Posterior vena cava (tissue), 2 donors: ENCODE measurements at places on chromosomes 2 and 18. TPM values are rescaled to one million over a fixed set of nuclear protein-coding genes. Genes with fewer than 3 reads are reported as not detected.
A peak's percentile ranks its signal among the peaks of the same experiment; 100 is the strongest.

DNA sequence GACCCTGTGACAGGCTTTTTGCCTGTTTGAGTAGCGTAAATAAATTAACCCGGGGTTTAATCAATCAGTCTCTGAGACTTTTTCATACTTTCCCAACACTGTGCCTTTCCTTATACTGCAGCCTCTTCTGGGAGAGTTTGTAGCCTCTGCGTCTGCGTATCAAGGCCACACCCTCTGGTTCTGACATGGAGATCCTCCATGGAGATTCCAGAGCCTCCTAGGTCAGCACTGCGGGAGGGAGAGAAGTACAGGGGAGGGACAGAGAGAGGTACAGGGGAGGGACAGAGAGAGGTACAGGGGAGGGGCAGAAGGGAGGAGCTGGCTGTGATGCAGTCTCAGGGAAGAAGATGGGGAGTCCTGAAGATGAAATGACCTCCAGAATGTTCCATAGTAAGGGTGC lies 166.0 kb downstream of the ARL4C start:
- DNase-seq, result no peak

GRCh38 chr2:72117029-72117428 lies 30.6 kb downstream of the CYP26B1 start:
- peak; percentile 74 for DNase-seq

DNA sequence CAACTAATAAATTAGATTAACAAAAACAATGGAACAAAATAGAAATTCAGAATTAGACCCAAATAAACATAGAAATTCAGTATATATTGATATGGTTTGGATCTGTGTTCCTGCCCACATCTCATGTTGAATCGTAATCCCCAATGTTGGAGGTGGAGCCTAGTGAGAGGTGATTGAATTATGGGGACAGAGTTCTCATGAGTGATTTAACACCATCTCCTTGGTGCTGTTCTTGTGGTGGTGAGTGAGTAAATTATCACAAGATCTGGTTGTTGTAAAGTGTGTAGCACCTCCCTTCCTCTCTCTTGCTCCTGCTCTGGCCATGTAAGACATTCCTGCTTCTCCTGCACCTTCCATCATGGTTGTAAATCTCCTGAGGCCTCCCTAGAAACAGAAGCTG lies 16.6 kb upstream of the B4GALT6 start:
- no peak for DNase-seq

GRCh38 chr2:176753752-176754474 lies 458.7 kb upstream of the HNRNPA3 start:
- DNase-seq, result no peak

GRCh38 chr2:221618007-221618406 lies 45.9 kb upstream of the EPHA4 start:
- no peak for DNase-seq

- DNase-seq, result no peak
Observed at GRCh38 chr18:5874336-5874735, 21.0 kb downstream of the TMEM200C start.

DNA sequence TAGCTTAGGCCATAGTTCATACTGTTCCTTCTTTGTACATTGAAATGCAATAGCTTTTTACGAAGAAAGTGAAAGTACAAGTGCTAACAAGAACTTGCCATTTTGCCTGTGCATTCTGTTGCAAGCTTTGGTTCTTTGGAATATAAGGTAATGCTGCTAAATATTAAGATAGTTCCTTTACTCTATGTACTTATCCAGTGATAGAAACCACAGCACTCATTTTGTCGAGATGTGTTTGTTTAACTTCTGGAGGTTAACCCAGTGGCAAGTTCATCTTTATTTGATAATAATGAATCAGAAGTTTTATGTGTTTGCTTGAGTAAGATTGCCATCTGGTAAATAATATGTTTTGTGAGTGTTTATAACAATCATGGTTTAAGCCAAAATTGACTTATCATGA lies 373.1 kb upstream of the FANCL start:
- DNase-seq, result no peak

GRCh38 chr2:173021939-173022371 lies 53.7 kb upstream of the MAP3K20 start:
- no peak for DNase-seq

- DNase-seq, result no peak
Observed at GRCh38 chr2:161381546-161381945, 34.6 kb upstream of the TBR1 start.

DNA sequence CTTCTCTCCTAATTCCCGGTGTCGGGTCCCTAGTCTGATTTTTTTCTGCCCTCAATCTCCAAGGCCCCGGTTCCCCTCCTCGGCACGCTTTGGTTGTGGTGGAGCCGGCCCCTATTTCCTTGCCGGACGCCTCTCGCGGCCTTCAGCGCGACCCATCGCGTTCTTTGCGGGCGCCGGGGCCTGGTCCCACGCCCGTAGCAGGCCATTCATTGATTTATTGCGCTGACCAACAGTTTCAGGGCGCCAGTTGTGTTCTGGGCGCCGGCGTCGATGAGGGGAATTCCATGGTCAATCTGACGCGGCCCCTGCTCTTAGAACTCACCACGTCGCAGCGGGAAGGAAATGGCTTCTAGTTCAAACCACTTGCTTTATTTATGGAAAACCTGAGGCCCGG lies 396 bp downstream of the CNOT9 start:
- peak; percentile 85 for DNase-seq

- no peak for DNase-seq
Observed at GRCh38 chr2:119681868-119682220, 2.8 kb downstream of the TMEM177 start.

- no peak for DNase-seq
Observed at GRCh38 chr2:37934591-37935513, 9.8 kb downstream of the RMDN2 start.

- no peak for DNase-seq
Observed at GRCh38 chr2:227036527-227036926, 127.5 kb downstream of the COL4A4 start.

- no peak for DNase-seq
Observed at GRCh38 chr2:152950126-152950525, 231.7 kb downstream of the ARL6IP6 start.

DNA sequence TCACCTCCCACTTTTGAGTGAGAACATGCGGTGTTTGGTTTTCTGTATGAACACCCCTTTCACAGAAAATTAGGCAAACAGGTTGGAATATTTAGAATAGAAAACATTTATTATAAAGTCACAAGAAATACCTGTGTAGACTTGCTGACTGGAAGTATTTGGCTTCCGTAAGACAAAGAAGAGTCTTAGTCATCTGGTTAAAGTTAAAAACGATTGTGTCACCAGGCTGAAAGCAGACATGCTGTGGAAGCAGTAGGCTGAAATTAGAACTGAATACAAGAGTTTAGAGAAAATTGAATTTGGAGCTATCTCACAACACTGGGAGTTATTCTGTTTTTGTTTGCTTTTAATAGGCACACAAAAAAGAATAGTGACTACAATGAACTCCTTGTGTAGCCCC lies 16.2 kb upstream of the CLASP1 start:
- DNase-seq, result no peak

DNA sequence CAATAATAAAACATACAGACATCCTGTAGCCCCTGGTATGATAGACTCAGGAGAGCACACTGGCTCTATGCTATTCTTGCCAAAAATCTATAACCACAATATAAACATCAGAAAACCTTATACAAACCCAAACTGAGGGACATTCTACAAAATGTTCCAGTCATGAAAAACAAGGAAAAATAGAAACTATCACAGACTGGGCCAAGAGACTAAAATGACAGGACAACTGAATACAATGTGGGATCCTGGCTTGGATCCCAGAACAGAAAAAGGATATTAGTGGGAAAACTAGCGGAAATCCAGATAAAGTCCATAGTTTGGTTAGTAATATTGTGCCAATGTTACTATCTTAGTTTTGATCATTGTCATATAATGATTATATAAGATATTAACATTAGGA lies 29.6 kb upstream of the EPAS1 start:
- no peak for DNase-seq

DNA sequence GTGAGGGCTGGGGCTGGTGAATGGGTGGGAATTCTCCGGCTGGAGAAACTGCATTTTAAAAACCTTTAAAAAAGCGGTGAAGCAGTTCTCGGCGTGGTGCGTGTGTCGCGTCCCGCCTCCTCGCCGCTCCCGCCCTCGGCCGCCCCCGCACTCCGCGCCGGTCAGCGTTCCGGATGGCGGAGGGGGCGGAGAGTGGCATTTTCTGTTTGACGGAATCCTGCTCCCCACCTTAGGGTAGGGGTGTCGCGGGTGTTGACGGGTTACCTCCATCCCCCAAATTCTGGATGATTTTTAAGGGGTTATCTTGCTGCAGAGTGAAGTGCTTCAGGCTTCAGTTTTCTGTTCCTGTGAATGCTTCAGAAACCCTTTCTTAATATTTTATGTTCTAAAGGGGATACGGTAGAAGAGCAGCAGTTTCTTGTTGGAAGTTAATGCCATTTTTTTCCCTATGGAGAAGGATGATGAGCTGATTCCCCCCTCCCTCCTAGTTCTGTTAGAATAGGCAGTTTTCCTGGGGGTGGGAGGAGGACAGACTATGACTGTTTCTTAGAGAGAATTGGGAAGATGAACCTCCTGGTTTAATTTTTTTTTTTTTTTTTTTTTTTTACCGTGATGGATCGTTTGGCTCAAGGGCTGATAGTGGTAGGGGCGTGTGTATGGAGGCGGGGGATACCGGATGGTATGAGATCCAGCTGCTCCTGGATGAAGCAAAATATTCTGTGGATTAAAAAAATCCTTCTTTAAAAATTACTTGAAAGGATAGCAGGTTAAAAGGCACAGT lies 756 bp downstream of the ABI2 start:
- no peak for DNase-seq

DNA sequence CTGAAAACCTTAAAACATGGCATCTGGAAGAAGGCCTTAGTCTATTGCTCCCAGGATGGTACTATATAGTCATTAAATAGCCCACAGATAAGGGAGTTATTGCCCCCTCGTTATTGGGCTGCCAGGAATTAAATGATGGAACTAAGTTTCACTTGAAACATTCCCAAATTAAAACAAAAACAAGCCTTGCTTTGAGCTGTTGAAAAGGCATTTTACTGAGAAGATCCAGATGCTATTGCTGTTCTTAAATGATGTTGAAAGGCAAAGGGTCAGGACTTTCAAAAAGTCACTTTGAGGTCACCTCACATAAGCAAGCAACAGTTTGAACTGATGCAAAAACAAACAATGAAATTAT lies 2.0 kb upstream of the AMMECR1L start:
- no peak for DNase-seq

- DNase-seq, result no peak
Observed at GRCh38 chr2:114022360-114023085, 132.6 kb downstream of the ACTR3 start.

- no peak for DNase-seq
Observed at GRCh38 chr2:28428486-28428885, 35.8 kb downstream of the FOSL2 start.

GRCh38 chr2:142307616-142308115 lies 176.8 kb upstream of the LRP1B start:
- DNase-seq, result no peak

GRCh38 chr2:141994066-141994465 lies 136.8 kb downstream of the LRP1B start:
- DNase-seq, result no peak

GRCh38 chr2:235230821-235231601 lies 262.8 kb upstream of the AGAP1 start:
- no peak for DNase-seq

DNA sequence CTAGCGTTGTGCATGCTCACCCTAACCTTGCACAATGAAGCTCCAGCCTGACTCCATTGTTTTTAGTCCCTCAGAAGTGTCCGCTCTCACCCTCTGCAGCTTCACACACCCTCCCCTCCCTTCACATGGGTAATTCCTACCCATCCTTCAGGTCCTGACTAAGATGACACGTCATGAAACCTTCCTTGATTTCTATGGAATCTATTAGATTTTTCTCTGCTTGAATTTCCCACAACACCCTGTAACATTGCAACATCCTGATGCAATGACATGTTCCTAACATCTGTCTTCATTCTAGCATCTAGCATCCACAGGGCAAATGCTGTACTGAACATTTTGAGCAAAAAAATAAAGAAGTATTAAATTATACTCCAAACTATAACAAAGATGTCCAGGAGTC lies 77.0 kb upstream of the PID1 start:
- no peak for DNase-seq

DNA sequence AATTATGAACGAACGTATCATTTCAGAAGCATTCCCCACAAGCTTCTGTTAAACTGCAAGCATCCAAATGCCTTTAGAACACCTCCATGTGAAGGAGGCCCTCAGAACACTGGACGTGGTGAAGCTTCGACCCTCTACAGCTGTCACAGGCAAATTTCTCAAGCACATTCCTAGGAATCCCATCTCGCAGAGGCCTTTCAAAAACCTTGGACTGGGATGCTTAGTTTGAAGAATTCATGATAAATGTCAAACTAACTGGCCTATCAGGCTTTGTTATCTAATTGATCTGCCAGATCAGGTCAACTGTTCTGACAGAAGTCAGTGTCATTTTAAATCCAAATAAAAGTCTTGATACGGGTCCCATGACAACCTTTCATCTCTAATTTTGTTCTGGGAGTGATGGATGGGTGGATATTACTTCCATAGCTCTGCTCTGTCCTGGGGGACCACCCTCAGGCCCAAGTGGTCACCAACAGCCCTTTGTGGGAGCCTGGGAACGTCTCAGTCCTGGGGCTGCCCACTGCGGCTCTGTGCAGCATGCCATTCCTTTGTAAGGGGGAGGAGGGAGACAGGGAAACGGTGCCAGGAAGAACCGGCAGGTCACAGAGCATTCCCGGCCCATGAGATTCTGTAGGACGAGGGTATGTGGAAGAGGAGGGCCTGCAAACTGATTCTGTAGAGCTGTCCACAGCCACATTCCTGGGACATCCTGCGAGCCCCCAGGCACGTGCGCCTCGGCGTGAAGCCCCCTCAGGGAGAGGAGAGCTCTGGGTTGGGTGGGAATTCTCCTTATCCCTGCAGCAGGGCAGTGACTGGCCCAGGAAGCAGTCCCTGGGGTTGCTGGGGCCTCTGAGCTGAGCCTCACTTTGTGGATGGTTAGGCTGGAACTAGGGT lies 59.1 kb upstream of the PXDN start:
- DNase-seq, result peak; percentile 57

- DNase-seq, result no peak
Observed at GRCh38 chr2:55824551-55825096, 99.0 kb downstream of the EFEMP1 start.

DNA sequence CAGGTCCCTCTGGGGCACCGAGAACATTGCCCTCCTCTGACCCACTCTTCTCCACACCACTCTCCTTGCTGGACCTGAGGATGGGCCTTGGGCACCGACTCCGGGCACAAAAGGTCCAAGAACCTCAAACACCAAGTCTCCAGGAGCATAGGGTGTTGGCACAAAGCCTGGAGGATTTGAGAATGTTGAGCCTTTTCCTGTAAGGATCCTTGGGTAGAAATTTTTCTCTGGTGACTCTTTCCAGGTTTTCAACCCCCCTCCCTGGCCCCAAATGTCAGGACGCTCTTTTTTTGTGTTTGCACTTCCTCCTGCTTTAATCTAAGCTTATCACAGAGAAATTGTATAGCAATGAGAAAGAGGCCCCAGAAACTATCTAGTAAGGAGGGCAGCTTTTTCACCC lies 9.2 kb downstream of the SPR start:
- DNase-seq, result no peak

LYG2 gene
- not detected for total RNA-seq

ERBB4 gene
- 7.6 TPM for total RNA-seq

SERPINB10 gene
- total RNA-seq, result not detected

SPHKAP gene
- not detected for total RNA-seq

TAF1B gene
- total RNA-seq, result 21.6 TPM

CABYR gene
- total RNA-seq, result 6.9 TPM

SLC40A1 gene
- 72.0 TPM for total RNA-seq

GCG gene
- total RNA-seq, result not detected

IL36RN gene
- not detected for total RNA-seq

KHK gene
- total RNA-seq, result 5.7 TPM
